ENCODE measurements at places on chromosomes 2 and 18.

DNA sequence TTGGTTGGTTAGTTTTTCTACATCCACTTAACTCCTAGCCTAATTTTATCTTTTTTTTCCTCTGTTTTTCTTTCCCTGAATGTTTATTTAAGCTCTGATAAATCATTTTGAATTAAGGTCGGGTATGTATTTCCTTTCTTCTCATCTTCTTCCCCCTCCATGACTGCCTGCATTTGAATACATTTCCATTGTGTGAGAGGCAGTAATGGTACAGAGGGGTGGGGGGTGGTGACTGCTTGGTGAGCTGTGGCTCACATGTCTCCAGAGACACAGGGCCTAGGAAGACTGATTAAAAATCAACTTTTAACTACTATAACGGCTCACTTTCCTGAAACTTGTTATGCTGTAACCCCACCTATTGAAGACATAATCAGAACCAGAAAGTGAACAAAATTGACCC lies 58.0 kb downstream of the NEDD4L start:
- no peak for DNase-seq

GRCh38 chr18:74898965-74899364 lies 301.3 kb downstream of the ZNF407 start:
- DNase-seq, result no peak

GRCh38 chr2:196967116-196967515 lies 40.6 kb upstream of the PGAP1 start:
- DNase-seq, result no peak

DNA sequence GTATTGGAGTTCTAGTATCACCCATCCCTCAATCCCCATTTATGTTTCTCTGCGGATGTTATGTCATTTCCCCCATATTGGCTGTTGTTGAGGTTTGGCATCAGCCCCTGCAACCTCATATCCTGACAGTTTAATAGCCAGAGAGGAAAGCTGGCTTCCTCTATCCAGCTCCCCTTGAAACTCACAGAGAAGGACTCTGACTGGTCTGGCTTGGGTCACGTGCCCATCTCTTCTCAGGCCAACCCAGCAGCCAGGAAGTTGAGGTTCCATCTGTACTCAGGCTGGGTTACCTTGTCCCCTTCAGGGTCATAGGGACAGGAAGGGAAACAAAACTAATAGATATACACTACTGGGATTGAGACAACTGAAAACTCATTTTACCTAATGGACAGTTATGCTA lies 148.0 kb upstream of the SLC14A2 start:
- DNase-seq, result peak; percentile 90

DNA sequence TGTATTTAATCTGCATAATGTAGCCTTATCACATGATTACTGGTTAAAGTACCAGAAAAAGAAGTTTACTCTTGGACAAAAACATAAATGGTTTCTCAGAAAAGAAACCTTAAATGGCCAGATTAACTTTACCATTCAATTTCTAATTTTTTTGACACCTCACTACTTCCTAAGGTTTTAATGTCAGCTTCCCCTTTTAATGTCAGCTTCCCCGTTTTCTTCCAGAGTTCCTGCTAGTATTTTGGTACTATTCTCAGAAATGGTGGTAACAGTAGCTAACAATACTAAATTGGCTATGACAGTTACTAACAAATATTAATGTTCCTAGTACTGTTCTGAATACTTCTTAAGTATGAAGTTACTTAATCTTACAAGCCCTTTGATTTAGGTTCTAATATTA lies 22.4 kb upstream of the SLC8A1 start:
- no peak for DNase-seq

DNA sequence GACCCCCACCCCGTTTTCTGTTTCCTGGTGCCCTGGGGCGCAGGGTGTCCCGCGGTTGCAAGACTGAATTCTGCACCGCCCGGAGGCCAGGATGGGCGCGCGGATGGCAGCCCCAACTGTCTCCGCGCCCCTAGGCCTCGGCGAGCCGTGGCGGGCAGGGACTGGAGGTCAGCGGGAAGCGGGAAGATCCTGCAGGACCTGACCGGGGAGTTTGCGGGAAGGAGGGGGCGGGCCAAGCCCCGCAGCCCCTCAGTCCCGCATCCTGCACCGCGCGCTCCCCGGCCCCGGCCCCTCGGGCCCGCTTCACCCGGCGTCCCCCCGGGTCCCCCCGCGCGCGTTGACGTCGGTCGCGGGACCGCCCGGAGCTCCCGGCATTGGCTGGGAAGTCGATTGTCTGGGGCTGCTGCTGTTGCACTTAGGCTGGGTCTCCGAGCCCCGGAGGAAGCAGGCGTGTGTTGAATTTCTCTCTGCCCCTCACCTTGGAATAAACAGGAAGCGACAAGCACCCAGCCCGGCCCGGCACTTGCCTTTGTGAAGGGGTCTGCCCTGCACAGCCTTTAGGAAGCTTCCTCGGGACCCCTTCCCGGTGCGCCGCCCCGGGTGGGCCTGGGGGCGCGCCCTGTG lies at the start of gene LDLRAD4:
Gene LDLRAD4 (plus strand): TSS at position 393 of the 624 bp plus-strand sequence.
- peak; percentile 82 for DNase-seq

GRCh38 chr18:24731981-24732380 lies 271.5 kb downstream of the HRH4 start:
- no peak for DNase-seq

DNA sequence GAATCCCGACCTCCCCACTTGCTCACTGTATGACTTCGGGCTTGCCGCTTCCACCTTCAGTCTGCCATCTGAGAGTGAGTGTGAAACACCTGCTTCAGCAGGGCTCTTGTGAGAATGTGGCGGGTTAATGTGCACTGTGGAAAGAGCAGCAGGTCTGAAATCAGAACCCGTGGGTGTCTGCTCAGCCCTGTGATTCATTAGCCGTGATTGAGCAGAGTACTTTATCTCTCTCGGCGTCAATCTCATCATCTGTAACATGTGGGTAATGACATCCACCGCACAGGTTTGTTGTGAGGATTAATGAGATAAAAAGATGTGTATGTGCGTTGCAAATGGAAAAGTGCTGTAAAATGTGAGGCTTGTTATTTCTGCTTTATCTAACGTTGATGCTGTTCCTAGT lies 128.6 kb downstream of the LRATD1 start:
- DNase-seq, result no peak

DNA sequence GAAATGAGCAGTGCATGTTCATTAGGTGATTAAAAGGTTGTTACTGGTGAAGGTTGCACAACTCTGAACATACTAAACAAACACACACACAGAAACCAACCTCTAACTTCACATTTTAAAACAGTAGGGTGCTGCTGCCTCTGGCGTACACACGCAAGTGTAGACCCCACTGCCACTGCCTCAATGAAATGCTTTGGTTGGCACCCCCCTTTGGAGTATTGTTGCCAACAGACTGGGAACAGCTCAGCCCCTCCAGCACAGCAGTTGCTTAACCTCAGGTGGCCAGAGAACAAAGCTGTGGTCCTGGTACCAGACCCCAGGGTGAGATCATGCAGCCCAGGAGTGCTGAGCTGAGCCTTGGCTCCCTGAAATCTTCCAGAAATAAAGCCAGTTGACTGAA lies 138.6 kb downstream of the TMEM18 start:
- DNase-seq, result no peak

GRCh38 chr2:29322011-29322410 lies 206.8 kb downstream of the CLIP4 start:
- no peak for DNase-seq

DNA sequence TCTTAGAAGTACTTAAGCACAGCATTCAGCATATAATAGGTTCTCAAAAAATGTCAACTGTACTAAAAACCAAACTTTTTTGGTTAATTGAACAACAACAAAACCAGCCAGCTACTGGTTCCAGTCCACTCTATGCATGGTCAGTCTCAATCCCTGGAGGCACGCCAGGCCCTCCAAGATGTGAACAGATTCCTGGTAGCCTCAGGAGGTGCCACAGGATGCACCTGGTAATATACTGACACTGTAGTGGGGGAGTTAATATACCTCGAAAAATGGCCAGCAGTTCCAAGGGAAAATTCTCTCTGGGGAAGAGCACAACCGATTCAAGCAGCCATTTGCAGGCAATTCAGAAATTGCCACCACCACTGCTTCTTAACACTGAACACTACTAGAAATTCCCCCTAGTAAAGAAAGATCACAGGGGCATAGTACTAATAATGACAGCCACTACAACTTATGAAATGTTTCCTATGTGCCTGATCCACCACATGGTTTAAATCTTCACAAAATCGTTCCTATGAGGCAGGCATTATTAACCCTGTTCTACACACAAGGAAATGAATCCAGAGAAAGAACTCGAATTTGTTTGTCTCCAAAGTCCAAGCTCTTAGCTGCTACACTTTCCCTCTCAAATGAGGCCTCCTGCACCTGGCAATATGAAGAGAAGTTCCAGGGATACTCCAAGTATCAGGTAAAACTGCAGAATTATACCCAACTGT lies 3.4 kb downstream of the MGAT4A start:
- no peak for DNase-seq

DNA sequence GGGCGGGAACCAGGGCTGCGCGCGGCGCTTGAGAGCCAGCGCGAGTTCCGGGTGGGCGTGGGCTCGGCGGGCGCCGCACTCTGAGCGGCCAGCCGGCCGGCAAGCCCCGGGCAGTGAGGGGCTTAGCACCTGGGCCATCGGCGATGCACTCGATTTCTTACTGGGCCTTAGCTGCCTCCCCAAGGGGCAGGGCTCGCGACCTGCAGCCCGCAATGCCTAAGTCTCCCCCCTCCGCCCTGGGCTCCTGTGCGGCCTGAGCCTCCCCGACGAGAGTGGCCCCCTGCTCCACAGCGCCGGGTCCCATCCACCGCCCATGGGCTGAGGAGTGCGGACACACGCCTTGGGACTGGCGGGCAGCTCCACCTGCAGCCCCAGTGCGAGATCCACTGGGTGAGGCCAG lies 36.5 kb upstream of the MAP2 start:
- no peak for DNase-seq

DNA sequence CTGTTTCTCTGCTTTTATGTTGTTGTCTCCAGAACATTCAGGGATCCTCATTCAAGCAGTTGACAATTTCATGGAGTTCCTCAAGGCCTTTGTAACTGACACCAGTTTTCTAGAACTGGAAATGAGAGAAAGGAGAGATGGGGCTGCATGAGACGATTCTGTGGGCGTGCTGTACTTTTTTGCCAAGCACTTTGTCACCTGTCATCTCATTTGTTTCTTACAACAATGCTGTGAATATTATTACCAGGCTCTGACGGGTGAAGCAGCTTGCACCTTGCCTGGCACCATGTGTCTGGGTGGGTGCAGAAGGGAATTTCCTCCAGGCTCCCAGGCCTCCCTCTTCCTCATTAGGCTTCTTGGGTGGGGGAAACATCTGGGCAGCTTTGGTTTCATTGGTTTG lies 22.2 kb upstream of the ATOH8 start:
- DNase-seq, result no peak

- DNase-seq, result peak; percentile 91
These were observed 31.0 kb downstream of the RNF125 start for GRCh38 chr18:32049393-32050171.

DNA sequence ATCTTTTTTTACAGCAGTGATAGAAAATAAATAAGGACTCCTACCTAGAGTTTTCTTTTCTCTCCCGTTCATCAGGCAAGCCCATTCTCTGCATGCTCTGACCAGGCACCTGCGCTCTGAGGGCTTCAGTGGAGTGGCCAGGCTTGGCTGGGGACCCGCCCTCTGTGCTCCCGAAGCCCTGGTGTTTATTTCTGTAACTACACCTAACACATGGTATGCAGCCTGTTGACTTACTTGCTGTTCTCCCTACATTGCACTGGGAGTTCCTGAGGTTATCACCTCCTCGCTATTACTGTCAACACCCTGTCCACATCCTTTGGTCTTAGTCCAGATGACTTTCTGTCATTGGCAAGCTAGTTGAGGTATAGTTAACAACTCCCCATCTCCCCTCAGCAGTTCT lies 317.7 kb downstream of the LPIN1 start:
- no peak for DNase-seq

- no peak for DNase-seq
These were observed 78.3 kb downstream of the TAF4B start for GRCh38 chr18:26304511-26304910.

DNA sequence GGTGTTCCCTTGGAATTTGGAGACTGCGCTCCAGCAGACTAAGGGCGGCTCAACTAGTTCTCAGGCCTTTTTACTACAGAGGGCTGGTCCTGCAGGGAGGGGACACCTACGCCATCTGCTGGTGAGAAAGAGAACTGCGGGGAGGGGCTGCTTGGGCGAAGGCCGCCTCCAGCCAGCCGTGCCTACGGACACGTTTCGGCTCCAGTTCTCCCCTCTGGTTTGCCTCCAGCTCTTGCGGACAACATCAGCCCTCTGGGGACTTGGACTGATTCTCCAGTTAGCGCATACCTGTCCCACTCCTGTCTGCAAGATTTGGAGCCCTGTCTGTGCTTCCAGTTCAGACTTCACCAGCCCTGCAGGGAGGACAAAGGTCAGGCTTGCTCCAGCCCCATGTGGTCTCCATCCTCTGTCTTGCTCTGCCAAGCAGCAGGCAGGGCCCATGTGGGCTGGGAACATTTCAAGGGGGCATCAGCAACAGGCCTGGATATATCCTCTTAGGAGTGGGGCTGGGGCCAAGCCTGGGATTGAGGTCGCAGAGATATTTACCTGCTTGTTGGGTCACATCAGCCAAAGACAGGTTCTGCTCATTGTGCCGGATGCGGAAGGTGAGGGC lies 10.3 kb downstream of the PTPRN start:
- DNase-seq, result peak; percentile 80

DNA sequence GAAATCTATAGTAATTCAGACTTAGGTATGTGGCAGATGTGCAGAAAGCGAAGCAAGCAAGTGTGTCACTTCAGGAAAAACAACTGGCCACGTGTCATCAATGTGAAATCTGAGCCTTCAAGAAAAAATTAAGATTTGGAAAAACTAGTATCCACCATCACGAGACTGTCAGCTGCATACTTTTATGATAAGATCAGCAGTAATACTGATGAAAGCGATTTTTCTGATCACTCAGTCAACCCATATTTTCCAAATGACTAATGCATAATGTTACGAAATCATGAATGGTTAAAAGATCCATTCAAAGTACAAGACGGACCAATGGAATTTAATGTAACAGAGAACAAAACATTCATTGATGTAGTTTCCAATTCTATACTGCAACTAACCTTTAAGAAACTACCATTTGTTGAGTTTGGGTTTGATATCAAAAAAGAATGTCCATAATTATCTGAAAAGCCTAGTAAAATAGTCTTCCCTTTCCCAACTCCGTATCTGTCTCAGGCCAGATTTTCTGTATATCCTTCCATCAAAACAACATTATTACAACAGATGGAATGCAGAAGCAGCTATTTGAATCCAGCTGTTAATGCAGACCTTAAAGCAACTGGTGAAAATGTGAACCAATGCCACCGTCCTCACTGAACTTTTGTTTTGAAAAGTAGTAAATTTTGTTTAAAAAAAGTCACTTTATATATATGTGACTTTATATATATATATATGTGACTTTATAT lies 17.0 kb upstream of the BCL2 start:
- DNase-seq, result no peak

DNA sequence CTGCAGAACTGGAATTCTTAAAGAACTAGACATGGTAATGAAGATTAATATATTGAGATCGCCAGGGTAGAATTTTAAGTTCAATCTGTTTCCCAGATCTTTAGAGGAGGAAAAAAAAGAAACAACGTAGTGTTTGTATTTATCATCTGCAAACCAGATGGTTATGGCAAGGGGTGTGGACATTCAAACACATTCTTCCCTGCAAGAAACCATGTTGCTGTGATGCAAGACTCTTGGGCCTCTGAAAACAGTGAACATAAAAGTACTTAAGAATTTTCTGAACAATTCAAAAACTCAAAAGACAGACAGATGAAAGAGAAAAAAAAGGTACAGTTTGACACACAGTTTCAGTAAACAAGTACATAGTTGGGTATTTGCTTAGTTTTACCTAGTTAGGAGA lies 35.6 kb downstream of the COL5A2 start:
- DNase-seq, result no peak

All from common myeloid progenitor, CD34-positive (primary cell).